ENCODE measurements at places on chromosomes 7 and 10. TPM values are rescaled to one million over a fixed set of nuclear protein-coding genes. Genes with fewer than 3 reads are reported as not detected.

GRCh38 chr10:28801869-28802268 lies 124.5 kb downstream of the BAMBI start:
- no peak for DNase-seq

INMT gene
- 25.5 TPM for total RNA-seq

FBXL13 gene
- total RNA-seq = 0.28 TPM

FXYD4 gene
- total RNA-seq = not detected

DNA sequence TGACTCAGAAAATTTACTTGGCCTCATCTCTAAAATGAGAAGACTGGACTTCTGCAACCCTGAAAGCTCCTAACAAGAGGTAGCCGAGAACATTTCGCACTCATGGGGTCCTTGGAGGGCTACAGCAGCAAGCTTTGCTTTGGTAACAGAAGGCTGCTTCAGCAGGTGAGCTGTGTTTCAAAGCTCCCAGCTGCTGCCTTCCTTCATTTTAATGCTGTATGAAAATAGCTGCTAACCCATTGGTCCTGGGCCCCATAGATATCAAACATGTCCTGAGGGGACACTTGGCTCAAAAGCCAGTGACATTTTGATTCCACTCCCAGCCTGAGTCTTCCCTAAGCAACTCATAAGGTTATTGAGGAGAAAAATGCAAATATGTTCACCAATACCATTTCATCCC lies 14.3 kb upstream of the MALSU1 start:
- no peak for DNase-seq

- DNase-seq = no peak
These were observed 39.9 kb downstream of the PWWP2B start for GRCh38 chr10:132436861-132437410.

GRCh38 chr10:60816628-60817397 lies 38.5 kb downstream of the CDK1 start:
- DNase-seq = peak; percentile 72

PRRT4 gene
- total RNA-seq = 1.6 TPM

ADCYAP1R1 gene
- total RNA-seq = 0.94 TPM

DNA sequence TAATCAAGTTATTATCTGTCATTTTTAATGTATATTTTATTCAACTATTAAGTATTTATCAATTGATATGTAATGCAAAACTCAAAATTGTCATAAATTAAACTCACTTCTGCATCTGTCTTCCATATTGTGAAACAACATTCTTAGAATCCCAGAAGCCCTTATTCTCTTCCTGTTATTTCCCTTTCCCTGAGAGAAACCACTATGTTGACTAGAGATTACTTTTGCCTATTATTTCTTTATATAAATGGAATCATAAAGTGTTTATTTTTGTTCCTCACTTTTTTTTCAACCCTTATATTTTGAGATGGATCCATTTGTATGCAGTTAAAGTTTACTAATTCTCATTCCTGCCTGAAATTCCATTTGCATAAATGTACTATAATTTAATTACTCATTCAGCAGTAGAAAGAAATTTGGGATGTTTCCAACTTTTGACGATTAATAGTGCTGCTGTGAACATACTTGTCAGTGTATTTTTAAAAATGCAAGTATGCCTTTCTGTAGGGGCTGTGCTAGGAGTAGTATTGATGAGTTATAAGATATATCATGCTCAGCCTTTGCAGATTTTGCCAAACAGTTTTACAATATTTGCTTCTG lies 211.2 kb downstream of the SEMA3D start:
- no peak for DNase-seq

- DNase-seq = no peak
These were observed 1.4 kb downstream of the GIMAP5 start for GRCh38 chr7:150738591-150739001.

GRCh38 chr10:94193466-94193924 lies 169.2 kb downstream of the NOC3L start:
- DNase-seq = no peak

PDK4 gene
- total RNA-seq = 299 TPM

GRCh38 chr10:105010411-105011121 lies 369.5 kb downstream of the SORCS3 start:
- DNase-seq = no peak

DNA sequence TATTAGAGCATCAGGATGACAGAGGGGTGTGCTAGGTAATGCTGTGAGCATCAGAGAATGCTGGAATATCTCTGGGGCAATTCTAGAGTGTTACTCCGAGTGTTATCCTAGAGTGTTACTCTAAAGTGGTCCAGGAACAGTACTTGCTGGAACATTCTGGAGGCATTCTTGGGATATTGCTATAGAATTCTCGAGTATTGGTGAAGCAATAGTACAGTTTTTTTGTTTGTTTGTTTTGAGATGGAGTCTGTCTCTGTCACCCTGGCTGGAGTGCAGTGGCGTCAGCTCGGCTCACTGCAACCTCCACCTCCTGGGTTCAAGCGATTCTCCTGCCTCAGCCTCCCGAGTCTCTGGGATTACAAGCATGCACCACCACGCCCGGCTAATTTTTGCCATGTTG lies 12.6 kb downstream of the SSC4D start:
- no peak for DNase-seq

DNA sequence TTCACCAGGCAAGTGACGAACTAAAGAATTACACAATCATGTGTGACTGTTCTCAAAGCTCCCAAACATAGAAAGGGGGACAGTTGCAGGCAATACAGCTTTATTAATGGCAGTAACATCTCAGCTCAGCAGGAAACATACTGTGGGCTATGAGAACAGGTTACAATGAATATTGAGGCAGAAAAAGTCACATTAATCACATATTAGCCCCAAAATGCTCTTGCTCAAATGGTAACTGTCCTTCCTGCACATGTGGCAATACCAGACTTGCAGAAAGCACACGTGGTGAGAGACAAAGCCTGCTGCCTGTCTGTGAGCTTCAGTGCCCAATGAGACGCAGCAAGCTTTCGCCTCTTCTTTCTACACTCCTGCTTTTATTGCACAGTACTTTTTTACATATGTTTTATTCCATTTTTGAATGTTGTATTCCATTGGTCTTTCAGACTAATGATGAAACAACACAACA lies 104.9 kb upstream of the ACBD5 start:
- no peak for DNase-seq

- no peak for DNase-seq
These were observed 42.1 kb downstream of the TRIM24 start for GRCh38 chr7:138502023-138502767.

GRCh38 chr7:137715533-137715932 lies 131.2 kb downstream of the DGKI start:
- no peak for DNase-seq

CPA1 gene
- total RNA-seq = 3.8 TPM

DNA sequence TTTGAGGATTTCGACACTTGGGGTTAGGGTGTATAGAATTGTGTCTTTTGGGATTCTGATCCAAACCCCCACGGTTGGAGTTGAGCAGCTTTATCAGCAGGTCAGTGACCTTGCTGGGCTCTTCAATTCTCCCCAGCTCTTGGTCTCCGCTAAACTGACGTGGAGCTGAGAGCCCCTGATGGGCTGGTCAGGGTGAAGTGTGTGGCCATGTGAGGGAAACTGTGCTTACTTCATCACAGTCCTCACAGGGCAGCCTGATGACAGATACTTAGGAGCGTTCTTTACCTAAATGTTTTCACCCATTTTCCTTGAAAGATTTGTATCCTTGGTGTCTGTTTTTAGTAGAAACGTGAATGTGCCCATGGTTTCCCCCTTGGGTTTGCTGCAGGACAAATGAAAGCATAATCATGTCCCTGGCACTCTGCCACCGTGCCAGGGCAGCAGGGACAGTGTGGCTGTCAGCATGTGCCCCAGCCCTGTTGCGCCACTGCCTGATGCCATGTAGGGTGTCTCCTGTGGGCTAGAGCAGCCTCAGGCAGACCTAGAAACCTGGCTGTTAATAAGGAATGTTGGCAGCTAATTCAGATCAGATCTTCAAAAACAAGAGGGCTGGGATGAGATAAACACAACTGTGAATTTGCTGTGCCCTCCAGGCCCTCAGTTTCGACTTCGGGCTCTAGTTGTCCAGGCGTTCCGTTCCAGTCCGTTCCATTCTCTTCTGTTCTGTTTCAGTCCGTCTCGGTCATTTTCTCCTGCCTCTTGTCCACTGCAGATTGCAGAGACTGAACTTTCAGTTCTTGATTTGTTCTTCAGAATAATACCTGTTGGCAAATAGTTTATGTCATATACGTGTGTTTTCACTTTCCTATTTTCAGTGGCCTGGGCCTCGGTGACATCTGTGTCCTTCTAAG lies 96.8 kb downstream of the TRRAP start:
- peak; percentile 61 for DNase-seq

GRCh38 chr7:153030976-153031375 lies 271.4 kb downstream of the ACTR3B start:
- no peak for DNase-seq

- peak; percentile 50 for DNase-seq
These were observed 1.9 kb downstream of the SLC29A4 start for GRCh38 chr7:5284304-5285281.

HSPB1 gene
- total RNA-seq = 2,222 TPM

GATA3 gene
- total RNA-seq = 1.6 TPM

GRCh38 chr10:78960316-78960800 lies 108.4 kb upstream of the ZMIZ1 start:
- DNase-seq = peak; percentile 45

GRCh38 chr7:155644971-155645509 lies 579 bp downstream of the RBM33 start:
- DNase-seq = no peak

PRLHR gene
- not detected for total RNA-seq

DNA sequence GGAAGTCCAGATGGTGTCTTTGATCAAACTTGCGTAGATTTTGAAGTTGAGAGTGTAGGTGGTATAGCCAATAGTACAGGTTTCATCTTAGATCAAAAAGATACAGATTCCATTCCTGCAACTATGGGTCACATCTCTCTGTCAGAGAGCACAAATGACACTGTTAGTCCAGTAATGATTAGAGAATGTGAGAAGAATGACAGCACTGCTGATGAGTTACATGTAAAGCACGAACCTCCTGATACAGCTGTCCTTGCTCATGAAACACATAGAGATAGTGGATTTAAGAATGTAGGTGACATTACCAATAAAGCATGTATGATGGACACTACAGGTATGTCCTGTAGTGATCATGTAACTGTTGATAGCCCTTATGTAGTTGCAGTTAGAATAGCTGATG lies 59.1 kb downstream of the LOXL4 start:
- no peak for DNase-seq

PLCE1 gene
- 36.9 TPM for total RNA-seq

GRCh38 chr10:79024296-79024695 lies 44.5 kb upstream of the ZMIZ1 start:
- DNase-seq = no peak

HTRA1 gene
- 108 TPM for total RNA-seq

DNA sequence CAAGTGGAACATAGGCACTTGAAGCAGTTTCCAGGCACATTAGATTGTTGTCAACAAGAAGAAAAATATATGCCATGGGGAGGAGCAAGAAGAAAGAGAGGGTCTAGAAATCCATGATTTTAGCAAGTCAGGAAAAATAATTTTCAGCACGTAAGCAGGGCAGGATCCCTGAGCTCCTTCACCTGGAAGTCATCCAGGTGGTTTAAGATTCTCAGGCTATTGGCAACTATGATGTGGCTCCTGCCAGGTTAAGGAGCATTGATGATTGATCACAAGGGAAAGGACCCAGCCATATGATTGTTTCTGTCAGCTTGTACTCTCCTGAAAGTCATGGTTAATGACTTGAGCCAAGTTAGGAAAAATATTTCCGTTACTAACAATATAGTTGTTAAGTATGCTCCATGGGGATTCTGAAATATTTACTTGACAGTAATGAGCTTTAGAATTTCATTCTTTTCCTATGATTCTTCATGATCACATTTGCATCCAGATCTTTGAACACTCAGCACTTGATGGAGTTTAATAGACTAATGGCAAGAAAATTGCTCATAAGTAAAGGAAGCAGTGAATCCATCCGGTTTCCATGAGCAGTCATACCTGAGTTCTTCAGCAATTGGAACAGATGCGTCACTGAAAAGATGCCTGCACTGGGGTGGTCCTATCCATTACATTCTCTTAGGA lies 209.1 kb downstream of the BICC1 start:
- no peak for DNase-seq

CTTNBP2 gene
- total RNA-seq = 1.5 TPM

- DNase-seq = no peak
These were observed 12.8 kb downstream of the ICA1 start for GRCh38 chr7:8249121-8249520.

GRCh38 chr7:148688526-148688925 lies 10.2 kb upstream of the CUL1 start:
- no peak for DNase-seq

DNA sequence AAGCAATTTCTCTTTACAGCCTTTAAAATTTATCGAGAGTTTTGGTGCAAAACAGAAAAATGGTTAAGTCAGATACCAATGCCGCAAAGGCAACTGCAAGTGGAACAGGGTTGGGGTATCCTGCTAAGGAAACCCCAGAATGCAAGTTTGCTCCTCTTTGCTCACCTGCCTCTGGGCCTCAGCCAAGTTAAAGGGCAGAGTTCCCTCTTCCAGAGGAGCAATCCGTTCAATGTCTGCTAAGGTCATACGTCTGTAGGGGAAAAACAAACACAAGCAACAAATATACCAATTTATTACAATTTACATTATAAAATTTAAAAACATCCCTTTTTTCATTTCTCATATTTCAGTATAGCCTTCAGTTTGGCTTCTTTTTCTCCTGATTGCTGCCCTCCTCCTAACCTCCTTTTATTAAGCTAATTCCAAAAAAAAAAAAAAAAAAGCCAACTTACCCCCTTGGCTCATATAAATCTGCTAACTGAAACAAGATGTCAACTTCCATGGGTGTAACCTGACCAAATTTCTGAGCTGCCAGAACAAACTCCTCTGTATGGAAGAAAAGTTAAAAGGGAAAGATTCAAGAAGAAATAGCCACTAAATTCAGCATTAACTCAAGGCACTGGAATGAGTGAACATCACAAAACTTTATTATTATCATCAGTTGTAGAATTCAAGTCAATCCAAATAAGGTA lies 132.6 kb downstream of the SLC25A13 start:
- DNase-seq = no peak

GRCh38 chr10:95278061-95278988 lies 12.5 kb downstream of the PDLIM1 start:
- no peak for DNase-seq

DNA sequence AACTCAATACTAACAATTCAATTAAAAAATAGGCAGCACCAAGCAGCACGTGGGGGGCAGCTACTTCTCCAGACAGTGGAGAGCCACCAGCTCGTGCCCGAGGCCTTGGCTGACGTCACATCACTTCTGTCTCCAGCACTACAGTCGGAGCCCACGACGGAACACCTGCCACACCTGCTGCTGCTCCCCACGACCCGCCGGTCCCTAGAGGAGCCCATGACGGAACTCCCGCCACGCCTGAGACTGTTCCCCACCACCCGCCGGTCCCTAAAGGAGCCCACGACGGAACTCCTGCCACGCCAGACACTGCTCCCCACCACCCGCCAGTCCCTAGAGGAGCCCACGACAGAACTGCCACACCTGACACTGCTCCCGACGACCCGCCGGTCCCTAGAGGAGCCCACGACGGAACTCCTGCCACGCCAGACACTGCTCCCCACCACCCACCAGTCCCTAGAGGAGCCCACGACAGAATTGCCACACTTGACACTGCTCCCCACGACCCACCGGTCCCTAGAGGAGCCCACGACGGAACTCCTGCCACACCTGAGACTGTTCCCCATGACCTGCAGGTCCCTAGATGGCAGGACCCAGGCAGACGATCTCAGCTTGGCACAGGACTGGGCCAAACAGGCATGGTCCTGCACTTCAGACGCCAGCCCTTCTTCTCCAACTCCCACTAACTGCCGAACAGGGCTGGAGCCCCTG lies 258.0 kb downstream of the ELFN1 start:
- DNase-seq = peak; percentile 6
